ENCODE measurements at places on chromosomes 12 and 14.

- DNase-seq = no peak
Observed at GRCh38 chr12:132593521-132593920, 16.9 kb downstream of the LRCOL1 start.

DNA sequence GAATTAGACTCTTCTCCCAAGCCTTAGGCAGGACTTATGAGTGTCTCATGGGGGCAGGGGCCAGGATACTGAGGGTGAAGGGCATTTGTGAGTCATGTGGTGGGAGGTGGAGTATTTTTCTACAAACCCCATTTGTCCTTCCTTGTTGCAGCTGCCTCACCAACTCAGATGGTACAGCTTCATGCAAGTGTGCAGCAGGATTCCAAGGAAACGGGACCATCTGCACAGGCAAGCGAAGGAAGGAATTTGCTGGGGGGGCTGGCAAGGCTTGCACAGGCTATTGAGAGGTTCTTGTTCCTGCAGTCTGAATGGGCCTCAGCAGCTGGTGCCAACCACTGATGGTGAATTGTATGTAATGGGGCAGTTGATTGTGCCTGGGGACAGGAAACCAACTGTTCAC lies 125.1 kb downstream of the STAB2 start:
- no peak for DNase-seq

DNA sequence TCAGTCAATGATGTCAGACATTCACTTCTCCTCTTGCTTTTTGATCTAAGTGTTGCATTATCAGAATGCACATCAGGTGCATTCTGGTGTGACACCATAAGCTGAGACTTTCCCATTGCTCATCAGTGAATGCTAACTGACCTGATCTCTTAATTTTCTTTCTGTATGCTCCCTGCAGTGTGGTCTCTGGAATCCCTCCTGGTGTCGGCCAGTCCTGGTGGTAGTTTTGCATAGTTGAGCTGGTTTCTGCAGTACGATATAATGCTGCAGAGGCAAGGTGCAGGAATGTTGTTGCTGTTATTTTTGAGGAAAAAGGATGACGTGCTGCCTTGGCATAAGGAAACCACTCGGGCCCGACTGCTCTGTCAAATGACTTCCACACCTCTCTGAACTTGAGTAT lies 11.0 kb upstream of the SRP54 start:
- no peak for DNase-seq

DNA sequence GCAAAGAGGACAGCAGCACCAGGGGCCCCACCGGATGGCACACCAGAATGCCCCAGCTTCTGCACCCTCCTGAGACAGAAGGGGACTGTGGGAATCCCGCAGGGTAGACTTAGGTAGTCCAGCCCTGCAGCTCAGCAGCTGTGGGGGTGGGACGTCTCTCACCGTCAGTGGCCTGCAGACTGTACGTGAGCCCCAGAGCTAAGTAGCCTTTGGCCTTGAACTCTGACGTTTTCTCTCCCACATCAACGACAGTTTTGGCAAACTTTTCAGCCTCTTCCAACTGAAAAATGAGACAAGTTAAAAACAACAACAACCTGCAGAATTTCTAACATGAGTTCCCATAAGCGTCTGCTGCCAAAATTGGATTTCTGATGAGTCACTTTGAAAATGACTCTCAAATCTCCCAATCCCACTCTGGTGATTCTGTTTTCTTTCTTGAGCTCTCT lies 161.4 kb downstream of the TTC7B start:
- DNase-seq = no peak

DNA sequence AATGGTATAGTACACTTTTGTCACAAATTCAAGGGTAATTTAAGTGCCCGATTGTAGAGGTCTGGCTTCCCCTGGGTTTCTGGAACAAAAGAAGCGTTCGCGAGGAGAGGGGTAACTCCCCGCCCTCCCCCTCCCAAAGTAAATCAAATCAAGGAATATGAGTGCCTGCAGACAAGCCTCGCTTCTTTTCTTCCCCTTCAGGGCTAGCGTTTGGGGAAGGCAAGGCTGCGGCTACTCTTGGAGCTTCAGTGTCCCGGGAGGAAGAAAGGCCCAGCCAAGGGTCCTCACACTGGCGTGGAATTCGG lies 456 bp upstream of the TMPO start:
- no peak for DNase-seq

GRCh38 chr12:68809190-68810026 lies 1.4 kb downstream of the MDM2 start:
- DNase-seq = no peak

DNA sequence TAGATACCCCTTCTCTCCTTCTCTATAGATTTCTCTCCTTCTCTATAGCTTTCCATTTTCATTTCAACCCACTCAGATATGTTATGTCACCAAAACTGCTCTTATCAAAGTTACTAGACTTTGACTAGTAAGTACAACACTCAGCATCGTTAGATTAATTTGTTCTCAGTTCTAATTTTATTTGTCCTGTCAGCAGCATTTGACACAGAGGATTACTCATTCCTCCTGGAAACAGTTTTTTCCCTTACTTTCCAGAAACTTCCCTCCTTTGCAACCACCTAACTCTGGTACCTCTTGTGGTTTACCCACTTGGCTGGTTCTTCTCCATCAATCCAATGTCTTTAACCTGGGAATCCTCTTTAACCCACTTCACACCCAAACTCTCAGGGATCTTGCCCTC lies 423.7 kb downstream of the TMTC2 start:
- no peak for DNase-seq

DNA sequence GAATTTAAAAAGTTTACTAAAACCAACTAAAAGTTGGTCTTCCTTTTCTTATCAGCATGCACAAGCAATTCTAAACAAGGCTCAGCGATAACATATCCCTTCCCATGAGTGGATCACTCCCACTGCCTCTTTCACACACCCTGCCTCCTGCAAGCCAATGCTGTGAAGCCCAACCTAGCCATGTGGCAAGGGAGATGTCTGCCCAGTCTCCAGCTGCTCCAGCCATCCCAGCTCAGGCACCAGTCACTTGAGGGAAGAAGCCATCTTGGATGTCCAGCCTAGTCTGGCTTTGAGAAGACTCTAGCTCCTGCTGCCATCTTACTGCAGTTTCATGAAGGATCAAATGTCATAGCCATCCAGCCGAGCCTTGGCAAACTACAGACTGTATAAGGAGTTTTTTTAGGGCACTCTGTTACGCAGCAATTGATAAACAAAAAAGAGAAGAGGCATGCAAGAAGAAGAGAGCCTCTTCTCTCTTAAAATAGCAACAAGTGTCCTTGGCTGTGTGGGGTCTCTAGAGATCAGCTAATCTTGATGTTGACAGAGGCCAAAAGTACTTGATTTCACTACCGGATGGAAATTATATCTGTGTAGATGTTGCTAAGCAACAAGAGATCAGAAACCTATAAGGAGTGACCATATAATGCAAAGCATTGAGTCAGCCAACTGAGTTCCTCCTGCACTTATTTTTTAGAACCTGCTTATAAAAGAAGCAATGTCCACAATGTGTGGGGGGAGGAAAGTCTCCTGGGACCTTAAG lies 108.9 kb downstream of the PTCSC3 start:
- no peak for DNase-seq

GRCh38 chr12:57615637-57616036 lies 4.4 kb downstream of the ARHGEF25 start:
- no peak for DNase-seq

- DNase-seq = no peak
Observed at GRCh38 chr12:130333341-130333740, 4.3 kb upstream of the PIWIL1 start.

DNA sequence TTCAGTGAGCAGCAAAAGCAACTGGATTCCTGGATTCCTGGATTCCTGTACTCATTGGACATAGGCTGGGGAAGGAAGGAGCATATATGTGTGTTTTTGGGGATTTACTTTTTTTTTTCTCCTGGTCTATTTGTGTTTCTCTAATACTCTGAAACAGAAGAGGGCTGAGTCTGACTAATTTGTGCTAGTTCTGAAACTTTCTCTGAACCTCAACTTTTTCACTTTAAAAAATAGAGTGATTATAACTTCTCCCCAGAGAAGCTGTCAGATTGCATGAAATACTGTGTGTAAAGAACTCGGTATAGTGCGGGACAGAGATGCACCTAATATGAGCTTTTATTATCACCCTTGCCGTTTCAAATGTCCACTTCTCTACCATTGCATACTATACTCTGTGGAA lies 529.5 kb downstream of the TMTC2 start:
- no peak for DNase-seq

- DNase-seq = peak; percentile 6
Observed at GRCh38 chr12:45762185-45763110, 32.9 kb downstream of the ARID2 start.

DNA sequence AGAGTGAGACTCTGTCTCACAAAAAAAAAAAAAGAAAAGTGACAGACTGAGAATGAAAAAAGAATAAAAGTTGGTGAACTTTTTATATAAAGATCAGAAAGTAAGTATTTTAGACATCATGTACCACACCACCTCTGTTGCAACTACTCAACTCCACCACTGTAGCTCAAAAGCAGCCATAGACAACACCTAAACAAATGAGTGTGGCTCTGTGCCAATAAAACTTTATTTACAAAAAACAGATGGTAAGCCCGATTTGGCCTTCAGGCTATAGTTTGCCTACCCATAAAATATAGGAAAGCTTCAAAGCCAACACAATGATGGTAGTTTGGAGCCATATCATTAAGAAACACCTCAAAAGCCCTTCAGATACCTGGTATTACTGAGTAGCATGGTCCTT lies 154.5 kb upstream of the FOXN3 start:
- DNase-seq = no peak

DNA sequence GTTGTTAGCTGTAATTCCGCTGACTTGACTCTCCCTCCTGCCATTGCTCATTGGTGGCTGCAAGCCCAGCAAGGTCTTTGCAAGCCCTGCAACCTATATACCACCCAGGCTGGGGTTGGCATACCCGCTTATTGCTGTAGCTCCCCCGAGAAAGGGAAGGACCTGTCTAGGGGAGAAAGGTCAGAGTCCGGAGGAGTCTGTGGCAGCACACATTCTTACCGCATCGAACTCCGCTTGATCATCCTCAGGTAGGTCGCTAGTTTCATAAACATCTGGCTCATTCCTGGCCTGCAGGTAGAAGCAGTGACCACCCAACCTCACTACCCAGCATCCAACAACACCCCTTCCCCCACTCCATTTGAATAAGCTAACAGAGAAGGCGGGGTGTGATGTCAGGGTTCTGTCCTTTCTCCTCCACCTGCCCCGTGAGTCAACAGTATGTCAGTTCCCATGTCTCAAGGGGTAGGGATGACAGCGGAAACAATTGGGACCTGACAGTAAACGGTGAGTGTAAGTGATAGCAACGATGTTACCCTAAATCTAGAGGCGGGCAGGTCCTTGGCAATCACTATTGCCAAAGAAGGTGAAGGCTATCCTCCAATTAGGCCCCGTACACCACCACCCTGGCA lies 1.1 kb downstream of the DCTN2 start:
- DNase-seq = no peak

- no peak for DNase-seq
Observed at GRCh38 chr12:121558956-121559355, 21.9 kb downstream of the KDM2B start.

DNA sequence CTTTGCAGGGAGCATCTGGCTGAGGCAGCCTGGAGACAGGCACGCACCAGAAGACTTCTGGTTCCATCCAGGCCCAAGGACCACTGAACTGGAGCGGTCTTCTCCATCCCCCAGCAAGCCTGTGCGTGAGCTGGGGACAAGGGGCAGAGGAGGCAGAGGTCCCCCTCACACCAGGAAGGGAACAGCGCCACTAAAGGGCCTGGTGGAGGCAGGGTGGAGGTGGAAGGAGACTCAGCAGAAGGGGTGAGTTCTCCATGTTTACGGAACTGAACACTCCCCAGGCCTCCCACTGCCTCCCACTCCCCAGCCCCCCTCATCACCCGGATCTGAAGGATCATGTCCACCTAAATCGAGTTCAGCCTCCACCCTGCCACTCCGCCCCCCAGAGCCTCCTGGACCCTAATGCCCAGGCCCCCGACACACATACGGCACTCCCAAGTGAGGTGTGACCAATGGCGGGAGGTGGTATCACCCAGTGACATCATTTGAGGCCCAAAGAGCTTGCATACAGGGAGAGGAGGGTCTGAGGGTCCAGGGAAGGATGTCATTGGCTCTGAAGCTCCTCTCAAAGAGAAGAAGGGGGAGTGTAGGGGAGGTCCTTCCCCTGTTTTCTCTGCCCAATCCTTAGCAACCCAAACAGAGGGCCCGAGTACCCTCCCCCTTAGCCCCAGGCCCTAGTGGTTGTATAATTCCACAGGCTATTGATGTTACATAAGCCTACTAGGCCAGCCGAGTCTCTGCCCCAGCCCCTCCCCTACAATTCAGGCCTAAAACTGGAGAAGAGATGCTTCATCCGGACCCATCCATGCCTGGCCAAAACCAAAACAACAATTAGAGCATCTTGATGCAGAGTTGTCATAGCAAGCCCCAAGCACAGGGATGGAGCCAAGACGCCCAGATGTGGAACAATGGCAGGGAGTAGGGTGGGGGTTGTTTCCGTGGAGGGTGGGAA lies 1.0 kb downstream of the FAIM2 start:
- no peak for DNase-seq

- no peak for DNase-seq
Observed at GRCh38 chr14:52073251-52073650, 4.4 kb upstream of the NID2 start.

DNA sequence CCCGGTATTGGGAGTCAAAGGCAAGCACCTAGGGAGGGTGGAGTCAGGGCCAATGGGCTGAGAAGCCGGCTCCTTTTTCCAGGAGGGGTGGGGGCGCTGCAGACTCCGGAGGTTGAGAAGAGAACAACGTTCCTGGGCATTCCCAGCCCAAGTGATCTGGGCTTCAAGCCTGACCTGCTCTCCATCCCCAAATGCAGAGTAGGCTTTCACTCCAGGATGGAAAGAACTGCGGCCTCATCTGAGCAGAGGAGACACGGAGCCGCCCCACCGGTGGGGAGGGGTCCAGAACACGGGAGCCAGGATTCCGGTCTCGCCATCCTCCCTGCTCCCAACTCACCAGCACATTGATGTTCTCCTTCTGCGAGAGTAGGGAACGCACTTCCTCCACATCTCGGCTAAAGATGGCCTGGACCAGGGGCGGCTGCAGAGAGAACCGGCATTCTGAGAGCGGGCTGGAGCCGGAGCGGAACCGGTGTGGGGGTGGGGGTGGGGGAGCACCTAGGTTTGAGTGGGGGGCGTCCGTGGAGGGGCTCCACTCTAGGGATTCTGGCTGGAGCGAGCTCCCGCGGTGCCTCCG lies 605 bp downstream of the ANKRD52 start:
- peak; percentile 12 for DNase-seq

GRCh38 chr12:32693036-32693435 lies 13.9 kb downstream of the DNM1L start:
- no peak for DNase-seq
